ENCODE measurements at places on chromosomes 4 and X. TPM values are rescaled to one million over a fixed set of nuclear protein-coding genes. Genes with fewer than 3 reads are reported as not detected.

ATP8A1 gene
- 19.7 TPM for total RNA-seq

NSUN7 gene
- total RNA-seq, result 0.09 TPM

PTCHD1 gene
- not detected for total RNA-seq

BEX2 gene
- total RNA-seq, result 2.6 TPM

- no peak for DNase-seq
These were observed 113.0 kb downstream of the ARX start for GRCh38 chrX:24902806-24903205.

- no peak for DNase-seq
These were observed 1382.7 kb downstream of the PCDH7 start for GRCh38 chr4:32102896-32103295.
